Right lung (tissue), 10 donors: ENCODE measurements at places on chromosomes 6 and 20.

DNA sequence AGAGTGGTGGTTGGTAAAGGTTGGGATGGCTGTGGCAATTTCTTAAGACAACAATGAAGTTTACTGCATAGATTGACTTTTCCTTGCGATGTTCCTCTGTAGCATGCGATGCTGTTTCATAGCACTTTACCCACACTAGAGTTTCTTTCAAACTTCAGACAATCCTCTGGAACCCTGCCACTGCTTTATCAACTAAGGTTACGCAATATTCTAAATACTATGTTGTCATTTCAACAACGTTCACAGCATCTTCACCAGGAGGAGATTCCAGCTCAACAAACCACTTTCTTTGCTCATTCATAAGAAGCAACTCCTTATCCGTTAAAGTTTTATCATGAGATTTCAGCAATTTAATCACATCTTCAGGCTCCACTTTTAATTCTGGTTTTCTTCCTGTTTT, 161.2 kb upstream of the NRSN1 start:
- no peak for DNase-seq

GRCh38 chr6:79436241-79436640, 101.0 kb downstream of the LCA5 start:
- DNase-seq: no peak

GRCh38 chr6:111565326-111566221, 40.1 kb downstream of the TRAF3IP2 start:
- no peak for DNase-seq

GRCh38 chr6:148423133-148423532, 80.5 kb downstream of the SASH1 start:
- DNase-seq: no peak
